ENCODE measurements at places on chromosomes 6 and 20.

- peak; percentile 100 for DNase-seq
These were observed 12.9 kb upstream of the TBC1D22B start for GRCh38 chr6:37244430-37245310.

DNA sequence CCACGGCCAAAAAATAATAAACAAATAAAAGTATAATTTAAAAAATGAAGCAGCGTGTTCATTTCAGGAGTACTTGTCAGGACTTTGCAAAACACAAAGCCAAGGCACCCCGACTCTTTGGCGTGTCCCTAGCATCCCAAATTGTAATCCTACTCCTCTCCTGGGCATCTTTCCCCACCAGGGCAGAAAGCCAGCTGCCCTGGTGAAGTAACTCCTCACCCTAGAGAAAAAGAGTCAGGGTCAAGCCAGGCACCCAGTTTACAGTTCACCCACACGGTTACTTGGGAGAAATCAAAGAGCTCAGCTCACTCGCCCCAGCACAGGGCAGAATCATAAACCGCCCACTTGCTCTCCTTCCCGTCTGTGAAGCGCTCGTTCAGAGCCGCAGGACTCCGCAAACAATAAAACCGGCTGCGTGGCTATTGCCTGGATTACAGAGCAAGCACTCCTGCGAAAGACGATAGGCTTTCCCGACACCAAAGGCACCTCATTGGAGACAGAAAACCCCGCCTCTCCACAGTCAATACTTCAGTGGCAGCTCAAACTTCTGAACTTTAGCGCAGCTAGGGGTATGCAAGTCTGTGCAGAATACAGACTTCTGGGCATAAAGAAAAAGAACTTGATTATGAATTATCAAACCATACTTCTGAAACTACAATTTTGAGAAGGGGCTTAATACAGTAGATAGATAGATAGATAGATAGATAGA, 73.0 kb upstream of the NHSL1 start:
- DNase-seq, result peak; percentile 71

GRCh38 chr6:56551409-56552120, 91.1 kb downstream of the DST start:
- DNase-seq, result no peak

GRCh38 chr6:28648878-28649375, 123.2 kb downstream of the GPX5 start:
- DNase-seq, result no peak

- no peak for DNase-seq
These were observed 34.9 kb upstream of the TNFAIP3 start for GRCh38 chr6:137832110-137832509.

All from fibroblast of gingiva (primary cell).